AG09319 (cell line): ENCODE measurements at places on chromosomes 13 and 19.

DNA sequence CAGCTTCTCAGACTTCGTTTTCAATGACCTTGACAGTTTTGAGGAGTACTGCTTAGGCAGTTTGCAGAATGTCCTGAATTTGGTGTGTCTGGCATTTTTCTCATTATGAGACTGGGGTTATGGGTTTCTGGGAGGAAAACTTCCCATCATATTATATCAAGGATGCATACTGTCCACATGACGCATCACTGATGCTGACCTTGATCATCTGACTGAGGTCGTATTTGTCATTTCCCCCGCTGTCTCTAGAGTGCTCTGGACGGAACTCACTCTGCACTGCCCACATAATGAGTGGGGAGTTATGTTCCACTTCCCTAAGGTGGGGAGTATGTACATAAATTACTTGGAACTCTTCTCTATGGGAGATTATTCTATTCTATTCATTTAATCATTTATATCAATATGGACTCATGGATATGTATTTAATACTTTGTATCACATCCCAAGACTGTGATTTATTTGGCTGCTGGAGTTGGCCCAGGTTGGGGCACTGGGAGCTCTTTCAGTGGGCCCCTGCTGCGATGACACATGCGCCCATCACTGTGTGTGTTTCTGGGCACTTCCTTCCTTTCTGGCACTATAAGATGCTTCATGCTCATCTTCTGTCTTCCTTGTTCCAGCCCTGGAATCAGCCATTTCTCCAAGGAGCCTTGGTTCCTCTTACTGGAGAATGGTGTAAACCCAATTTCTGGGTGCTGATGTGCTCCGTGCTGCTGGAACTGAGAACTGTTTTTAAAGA is 138.6 kb downstream of the MIPEP start:
- no peak for DNase-seq

- DNase-seq: no peak
Observed at GRCh38 chr19:1374250-1374577, 9.5 kb upstream of the NDUFS7 start.

DNA sequence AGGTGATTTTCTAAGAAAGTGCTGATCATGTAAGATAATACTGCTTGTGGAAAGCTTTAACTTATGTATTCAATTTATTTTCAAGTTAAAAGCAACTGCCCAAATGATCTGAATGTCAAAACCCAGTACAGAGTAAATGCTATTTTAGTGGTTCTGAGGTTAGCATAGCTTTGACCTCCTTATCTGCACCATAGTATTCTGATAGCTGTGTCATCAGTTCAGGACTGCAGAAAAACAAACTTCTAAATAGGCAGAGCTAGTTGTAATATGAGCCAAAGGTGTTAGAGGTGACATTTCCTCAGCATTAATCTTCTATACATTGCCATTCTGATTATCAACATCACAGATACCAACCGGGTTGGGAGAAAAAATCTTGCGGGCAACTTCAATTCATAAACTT is 758.7 kb downstream of the SLITRK5 start:
- DNase-seq: no peak

- no peak for DNase-seq
Observed at GRCh38 chr13:96730676-96731075, 263.6 kb downstream of the OXGR1 start.
